Prostate gland (tissue), 2 donors: ENCODE measurements at places on chromosomes 2 and 18.

DNA sequence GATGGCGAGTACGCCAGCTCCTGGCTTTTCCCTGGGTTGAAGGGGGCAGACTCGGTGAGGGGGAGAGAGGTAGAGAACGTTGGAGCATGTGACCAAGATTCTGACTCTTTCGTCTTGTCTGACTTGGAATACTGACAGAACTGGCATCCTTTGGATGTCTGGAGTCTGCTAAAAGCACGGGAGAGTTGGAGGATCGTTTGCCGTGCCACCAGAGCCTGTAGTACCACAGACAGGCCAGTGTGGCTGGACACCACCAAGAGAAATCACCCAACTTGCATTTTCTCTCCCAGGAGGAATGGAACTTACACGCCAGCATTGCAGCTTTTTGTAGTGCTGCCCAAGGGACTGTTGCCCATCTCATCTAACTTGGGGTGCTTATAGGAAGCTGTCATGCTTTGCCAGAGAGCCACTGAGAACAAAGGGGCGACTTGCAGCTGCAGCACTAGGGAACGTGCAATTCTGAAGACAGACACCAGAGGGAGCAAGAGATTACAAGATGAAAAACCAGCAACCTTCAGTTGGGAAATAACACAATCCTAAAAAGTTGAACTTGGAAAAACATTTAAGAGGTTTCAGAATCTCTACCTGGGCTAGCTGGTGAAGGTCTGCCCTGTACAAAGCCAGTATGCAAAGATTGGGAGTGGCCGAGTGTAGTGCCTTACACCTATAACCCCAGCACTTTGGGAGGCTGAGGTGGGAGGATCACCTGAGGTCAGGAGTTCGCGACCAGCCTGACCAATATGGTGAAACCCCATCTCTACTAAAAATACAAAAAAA lies 24.1 kb downstream of the PSMG2 start:
- no peaks in the 10 kb centered on the region for H3K27me3 ChIP-seq
- no peaks in the 10 kb centered on the region for H3K4me1 ChIP-seq
- no peaks in the 10 kb centered on the region for H3K36me3 ChIP-seq
- no peak overlapping the region for H3K4me3 ChIP-seq

DNA sequence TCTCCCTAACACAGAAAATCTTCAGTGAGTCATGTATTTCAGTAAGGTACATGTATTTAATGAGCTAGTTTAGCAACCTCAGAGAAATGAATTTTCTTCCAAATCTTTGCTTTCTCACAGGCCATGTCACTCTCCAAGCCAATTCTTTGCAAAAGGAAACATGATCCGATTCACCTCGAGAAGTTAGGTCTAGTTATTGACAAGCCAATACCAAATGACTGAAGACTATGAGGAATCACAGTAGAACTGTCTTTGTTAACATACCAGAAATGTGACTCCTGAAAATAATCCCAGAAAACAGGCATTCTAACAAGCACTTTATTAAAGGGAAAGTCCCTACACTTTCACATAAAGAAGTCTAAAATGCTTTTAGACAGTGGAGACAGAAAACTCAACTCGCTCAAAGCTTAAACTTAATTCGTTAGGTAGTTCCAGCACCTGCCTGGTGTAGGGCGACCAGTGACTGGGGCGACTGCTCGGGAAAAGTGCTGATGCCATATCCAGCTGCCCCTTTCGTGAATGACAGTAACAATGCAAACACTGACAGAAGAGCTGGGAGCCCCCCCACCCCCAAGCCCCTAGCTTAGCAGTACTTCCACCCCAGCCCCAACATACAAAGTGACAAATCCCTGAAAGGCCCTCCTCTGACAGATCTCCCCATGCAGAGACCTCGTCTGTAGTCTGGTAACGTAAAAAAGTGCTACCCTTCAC lies 1.8 kb downstream of the MEMO1 start:
- no peaks in the 10 kb centered on the region for H3K36me3 ChIP-seq
- DNase-seq: peak; percentile 15
- peaks cover 8% of the 10 kb centered on the region for H3K4me1 ChIP-seq

GRCh38 chr2:217913436-217913835 lies 89.4 kb downstream of the TNS1 start:
- H3K4me1 ChIP-seq: peaks cover 26% of the 10 kb centered on the region
- peak overlapping the region; percentile 92 for H3K27ac ChIP-seq
- H3K36me3 ChIP-seq: no peaks in the 10 kb centered on the region
- no peak for DNase-seq

DNA sequence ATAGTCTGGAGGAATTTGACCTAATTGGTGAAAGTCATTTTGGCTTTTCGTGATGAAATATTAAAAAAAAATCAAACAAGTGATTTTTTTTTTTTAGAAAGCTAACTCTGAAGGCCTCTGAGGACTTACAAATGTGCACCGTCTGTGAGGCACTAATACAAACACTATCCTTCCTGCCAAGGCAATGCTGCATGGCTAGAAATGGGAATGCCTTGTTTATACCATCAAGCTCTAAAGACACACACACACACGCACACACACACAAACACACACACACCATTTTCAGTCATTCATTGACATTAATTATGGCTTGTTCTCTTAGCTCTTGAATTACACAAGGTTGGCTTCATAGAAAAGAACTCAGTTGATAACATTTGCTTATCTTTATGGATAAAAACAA lies 1242.0 kb upstream of the ACVR2A start:
- H3K4me3 ChIP-seq: no peak overlapping the region
- no peaks in the 10 kb centered on the region for H3K36me3 ChIP-seq
- H3K27ac ChIP-seq: no peak overlapping the region
- no peak for DNase-seq
- no peaks in the 10 kb centered on the region for H3K27me3 ChIP-seq
- no peaks in the 10 kb centered on the region for H3K4me1 ChIP-seq

GRCh38 chr18:76619621-76620315 lies 124.7 kb upstream of the ZNF516 start:
- H3K27ac ChIP-seq: peak overlapping the region; percentile 78
- H3K4me1 ChIP-seq: no peaks in the 10 kb centered on the region
- no peaks in the 10 kb centered on the region for H3K36me3 ChIP-seq
- H3K27me3 ChIP-seq: no peaks in the 10 kb centered on the region
- DNase-seq: peak; percentile 45
- H3K4me3 ChIP-seq: peak overlapping the region; percentile 6

DNA sequence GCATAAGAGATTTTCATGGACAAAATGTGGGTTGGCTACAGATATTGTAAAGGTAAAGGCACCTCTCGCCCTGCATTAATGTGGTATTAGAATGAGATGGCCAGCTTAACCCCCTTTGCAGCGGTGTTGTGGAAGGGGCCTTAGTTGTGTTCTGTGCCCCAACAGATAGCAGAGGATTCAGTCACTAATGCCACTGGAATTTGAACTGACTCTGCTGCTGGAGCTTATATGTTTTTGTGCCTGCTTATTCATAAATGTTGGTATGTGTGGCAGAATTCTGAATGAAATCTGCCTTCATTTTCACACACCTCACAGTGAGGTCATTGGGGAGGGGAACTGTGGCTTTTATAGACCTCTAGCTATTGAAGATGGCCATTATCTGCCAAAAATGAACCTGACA lies 90.7 kb upstream of the ITGA6 start:
- H3K36me3 ChIP-seq: no peaks in the 10 kb centered on the region
- no peaks in the 10 kb centered on the region for H3K4me1 ChIP-seq
- no peaks in the 10 kb centered on the region for H3K27me3 ChIP-seq
- no peak overlapping the region for H3K27ac ChIP-seq
- DNase-seq: no peak

- H3K27ac ChIP-seq: peak overlapping the region; percentile 68
- no peaks in the 10 kb centered on the region for H3K36me3 ChIP-seq
- H3K4me3 ChIP-seq: peak overlapping the region; percentile 5
- DNase-seq: no peak
- H3K4me1 ChIP-seq: peaks cover 41% of the 10 kb centered on the region
Observed at GRCh38 chr18:48939205-48940097, 11.3 kb downstream of the SMAD7 start.

GRCh38 chr2:158189526-158189925 lies 87.8 kb downstream of the UPP2 start:
- no peaks in the 10 kb centered on the region for H3K27me3 ChIP-seq
- no peaks in the 10 kb centered on the region for H3K36me3 ChIP-seq
- peak overlapping the region; percentile 42 for H3K27ac ChIP-seq
- no peak overlapping the region for H3K4me3 ChIP-seq

DNA sequence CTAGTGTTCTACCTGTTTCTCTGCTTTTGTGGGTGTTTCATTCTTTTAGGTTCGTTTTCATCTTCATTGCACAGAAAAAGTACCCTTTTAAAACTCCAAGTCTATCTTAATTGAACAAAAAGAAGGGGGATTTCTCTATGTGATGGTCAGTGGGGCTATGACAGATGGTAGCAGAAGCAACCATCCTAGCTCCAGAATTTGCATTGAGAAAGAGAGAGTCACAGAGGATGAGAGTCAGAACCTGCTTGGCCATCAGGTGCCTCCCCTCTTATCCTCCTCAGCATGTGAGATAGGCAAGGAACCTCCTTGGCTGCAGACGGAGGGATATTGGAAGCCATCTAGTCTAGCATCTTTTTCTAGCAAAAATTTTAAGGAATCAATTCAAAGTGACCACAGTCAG lies 398.0 kb upstream of the DCC start:
- no peak overlapping the region for H3K27ac ChIP-seq
- no peaks in the 10 kb centered on the region for H3K4me1 ChIP-seq
- H3K27me3 ChIP-seq: no peaks in the 10 kb centered on the region
- H3K36me3 ChIP-seq: no peaks in the 10 kb centered on the region
- H3K4me3 ChIP-seq: no peak overlapping the region

- no peak overlapping the region for H3K27ac ChIP-seq
- no peaks in the 10 kb centered on the region for H3K27me3 ChIP-seq
Observed at GRCh38 chr2:11932048-11932512, 185.6 kb downstream of the LPIN1 start.

DNA sequence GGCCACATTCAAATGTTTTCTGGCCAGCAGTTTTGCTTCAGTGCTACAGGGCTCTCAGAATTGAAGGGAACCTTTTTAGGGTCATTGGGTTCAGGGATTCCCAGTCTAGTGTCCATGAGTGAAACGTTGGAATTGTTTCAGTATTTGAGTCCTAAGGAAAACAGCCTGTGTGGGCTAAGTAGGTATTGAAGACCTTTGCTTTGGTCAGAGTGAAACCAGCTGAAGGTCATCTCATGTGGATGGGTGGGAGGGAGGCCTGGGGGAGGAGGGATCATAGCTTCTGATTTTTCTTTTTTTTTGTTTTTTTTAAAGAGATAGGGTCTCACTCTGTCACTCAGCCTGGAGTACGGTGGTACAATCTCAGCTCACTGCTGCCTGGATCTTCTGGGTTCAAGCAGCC lies 20.2 kb downstream of the B3GNT2 start:
- H3K36me3 ChIP-seq: no peaks in the 10 kb centered on the region
- H3K27ac ChIP-seq: no peak overlapping the region
- no peak for DNase-seq
- no peak overlapping the region for H3K4me3 ChIP-seq
- no peaks in the 10 kb centered on the region for H3K27me3 ChIP-seq
- peaks cover 1% of the 10 kb centered on the region for H3K4me1 ChIP-seq

DNA sequence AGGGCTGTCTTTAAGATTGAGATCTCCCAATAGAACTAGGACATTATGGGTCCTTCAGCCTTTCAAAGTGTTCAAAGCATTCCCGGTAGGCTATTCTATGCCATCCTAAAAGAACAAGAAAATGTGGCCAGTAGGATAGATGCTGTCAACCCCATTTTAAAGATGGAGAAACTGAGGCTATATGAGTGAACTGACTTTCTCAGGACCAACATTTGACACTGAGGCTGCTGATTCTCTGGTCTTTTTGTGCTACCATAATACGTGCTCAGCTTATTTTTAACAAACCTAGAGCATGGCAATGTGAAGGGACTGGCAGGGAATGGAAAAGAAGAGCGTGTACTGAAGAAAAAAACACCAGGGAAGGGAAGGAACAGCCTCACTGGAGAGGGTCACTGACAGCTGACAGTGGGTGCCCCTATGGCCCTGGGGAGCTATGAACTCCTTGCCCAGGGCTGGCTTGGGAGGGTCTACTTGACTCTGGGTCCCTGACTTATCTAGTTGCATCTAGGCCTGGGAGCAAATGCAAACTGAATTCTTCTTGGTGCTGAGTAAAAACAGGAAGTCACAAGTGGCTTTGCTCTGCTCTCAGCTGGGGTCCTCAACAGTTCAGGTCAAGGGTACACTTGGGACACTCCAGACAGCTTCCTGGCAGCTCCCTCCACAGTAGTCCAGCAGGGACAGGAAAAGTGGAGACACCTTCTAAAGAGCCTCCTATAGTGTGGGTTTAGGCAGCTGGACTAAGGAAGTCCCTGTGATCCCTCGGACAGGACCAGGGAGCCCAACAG lies 2.3 kb downstream of the CYRIA start:
- H3K27ac ChIP-seq: peak overlapping the region; percentile 63
- DNase-seq: no peak
- peaks cover 20% of the 10 kb centered on the region for H3K4me1 ChIP-seq
- H3K27me3 ChIP-seq: no peaks in the 10 kb centered on the region

GRCh38 chr2:100383306-100383705 lies 34.2 kb downstream of the CHST10 start:
- H3K27me3 ChIP-seq: no peaks in the 10 kb centered on the region
- no peaks in the 10 kb centered on the region for H3K36me3 ChIP-seq
- DNase-seq: no peak
- no peak overlapping the region for H3K4me3 ChIP-seq
- H3K4me1 ChIP-seq: no peaks in the 10 kb centered on the region

GRCh38 chr2:39452396-39452795 lies 15.3 kb upstream of the MAP4K3 start:
- no peaks in the 10 kb centered on the region for H3K36me3 ChIP-seq
- no peak overlapping the region for H3K4me3 ChIP-seq

DNA sequence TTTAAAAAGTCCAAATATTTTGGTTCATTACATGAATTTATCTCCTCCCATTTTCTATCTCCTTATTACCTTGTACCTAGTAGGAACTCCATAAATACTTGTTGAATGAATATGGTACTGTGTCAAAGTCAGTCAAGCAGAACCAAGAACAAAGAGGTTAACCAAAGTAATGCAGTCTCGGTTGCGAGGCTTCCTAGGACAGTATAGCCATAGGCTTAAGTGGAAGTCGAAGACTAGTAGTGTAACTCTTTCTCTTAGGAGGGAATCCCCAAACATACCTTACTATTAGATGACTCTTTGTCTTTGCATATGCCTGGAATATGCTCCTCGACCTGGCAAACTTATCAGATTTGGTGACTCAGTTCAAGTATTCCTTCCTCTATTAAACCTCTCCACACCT lies 4.8 kb downstream of the LIPT1 start:
- no peaks in the 10 kb centered on the region for H3K36me3 ChIP-seq
- H3K4me3 ChIP-seq: no peak overlapping the region
- no peaks in the 10 kb centered on the region for H3K27me3 ChIP-seq
- no peak for DNase-seq

DNA sequence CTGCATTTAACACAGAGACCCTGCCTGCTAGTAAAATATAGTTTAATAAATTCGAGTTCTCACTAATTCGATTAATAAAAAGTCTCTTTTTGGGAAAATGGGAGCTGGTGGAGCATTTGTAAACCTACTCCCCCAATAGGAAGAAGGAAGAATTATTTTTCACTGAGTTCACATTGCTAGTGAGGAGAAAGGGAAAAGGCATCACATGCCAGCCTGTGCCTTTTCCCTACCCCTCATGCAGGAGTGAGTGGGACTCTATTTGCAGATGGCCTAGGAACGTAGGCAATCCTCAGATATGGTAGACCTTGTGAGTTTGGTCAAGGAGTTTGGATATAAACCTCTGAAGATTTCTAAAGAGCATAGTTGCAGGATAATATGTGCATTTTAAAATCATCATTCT lies 218.4 kb upstream of the TRIB2 start:
- DNase-seq: no peak
- H3K4me3 ChIP-seq: no peak overlapping the region
- no peaks in the 10 kb centered on the region for H3K4me1 ChIP-seq
- no peaks in the 10 kb centered on the region for H3K36me3 ChIP-seq

GRCh38 chr2:118848381-118849225 lies 1.2 kb upstream of the EN1 start:
- no peak overlapping the region for H3K27ac ChIP-seq
- no peak overlapping the region for H3K4me3 ChIP-seq
- no peaks in the 10 kb centered on the region for H3K36me3 ChIP-seq
- H3K4me1 ChIP-seq: no peaks in the 10 kb centered on the region
